ENCODE measurements at places on chromosomes 3 and 15. TPM values are rescaled to one million over a fixed set of nuclear protein-coding genes. Genes with fewer than 3 reads are reported as not detected.

- DNase-seq = no peak
Measured at GRCh38 chr3:189170559-189170958, 1.2 kb upstream of the TPRG1 start.

SPATA12 gene
- total RNA-seq = not detected

CLDN18 gene
- not detected for total RNA-seq

DNA sequence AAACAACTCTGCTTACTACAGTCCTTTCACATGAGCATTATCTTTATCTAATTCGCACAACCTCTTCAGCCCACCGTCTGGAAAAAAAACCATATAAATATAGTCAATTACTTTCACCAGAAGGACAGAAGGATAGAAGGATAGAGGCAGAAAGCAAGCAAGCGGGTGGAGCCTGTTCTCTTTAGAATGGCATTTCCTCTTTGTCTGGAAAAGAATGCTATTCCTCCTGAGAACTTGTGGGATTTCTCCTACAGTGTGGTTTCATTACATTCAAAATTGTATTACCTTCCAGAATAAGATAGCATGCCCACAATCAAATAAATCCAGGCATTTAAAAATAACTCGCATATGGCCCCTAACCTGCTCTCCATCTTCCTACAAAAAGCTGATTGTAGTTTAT, 23.1 kb downstream of the SLC30A4 start:
- DNase-seq = no peak

DNA sequence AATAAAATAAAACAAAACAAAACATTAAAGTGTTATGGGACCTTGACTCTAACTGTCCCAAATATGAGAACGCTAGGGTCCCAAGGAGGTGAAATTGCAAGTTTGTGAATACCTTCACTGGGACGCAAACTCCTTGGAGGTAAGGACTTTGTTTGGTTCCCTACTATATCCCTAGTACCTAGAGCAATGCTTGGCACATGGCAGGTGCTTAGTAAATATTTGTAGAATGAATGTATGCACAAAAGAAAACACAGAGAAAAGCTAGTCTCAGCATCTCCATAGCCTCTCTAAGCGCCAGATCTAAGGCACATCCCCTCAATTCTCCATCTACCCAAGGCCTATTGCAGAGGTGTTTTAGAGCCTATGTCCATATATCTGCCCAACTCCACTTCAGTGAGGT, 30.5 kb downstream of the GPR176 start:
- DNase-seq = no peak

- no peak for DNase-seq
Measured at GRCh38 chr3:12579905-12580304, 23.0 kb downstream of the MKRN2 start.

DNA sequence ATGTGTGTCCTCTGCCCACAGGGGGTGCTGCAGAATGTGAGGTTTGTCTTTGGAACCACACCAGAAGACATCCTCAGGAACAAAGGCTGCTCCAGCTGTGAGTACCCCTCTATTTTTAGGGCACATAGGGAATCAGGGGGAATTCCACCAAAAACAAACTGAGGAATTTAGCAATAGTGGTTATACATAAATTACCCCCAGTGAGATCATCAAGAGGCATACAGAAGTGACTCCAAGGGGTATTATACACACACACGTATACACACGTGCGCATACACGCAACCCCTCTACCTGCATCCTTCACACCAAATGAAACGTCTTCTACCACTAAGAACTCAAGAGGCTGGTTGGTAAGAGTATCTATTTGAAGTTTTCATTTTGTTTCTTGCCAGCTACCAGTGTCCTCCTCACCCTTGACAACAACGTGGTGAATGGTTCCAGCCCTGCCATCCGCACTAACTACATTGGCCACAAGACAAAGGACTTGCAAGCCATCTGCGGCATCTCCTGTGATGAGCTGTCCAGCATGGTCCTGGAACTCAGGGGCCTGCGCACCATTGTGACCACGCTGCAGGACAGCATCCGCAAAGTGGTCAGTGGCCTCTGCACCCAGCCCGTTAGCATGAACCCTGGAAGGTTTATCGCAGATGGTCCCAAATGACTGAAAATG, 2.9 kb downstream of the THBS1 start:
- no peak for DNase-seq

- DNase-seq = no peak
Measured at GRCh38 chr3:13876451-13877100, 3.3 kb downstream of the WNT7A start.

DNA sequence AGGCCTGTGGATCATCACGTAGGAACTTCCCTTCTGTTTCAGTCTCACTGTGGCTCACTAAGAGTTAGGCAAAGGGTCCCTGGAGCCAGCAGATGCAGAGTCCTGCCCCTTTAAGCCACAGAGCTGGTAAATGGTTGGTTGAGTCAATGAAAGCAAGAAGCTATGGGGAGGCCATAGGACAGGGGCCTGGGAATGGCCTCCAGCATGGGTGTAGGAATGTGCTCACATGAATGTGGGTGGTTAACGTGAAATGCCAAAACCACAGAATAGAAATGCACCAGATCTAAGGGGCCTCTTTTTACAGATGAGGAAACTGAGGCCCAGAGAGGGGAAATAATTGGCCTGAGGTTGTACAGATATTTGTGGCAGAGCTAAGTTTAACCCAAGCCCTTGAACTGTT, 150.3 kb downstream of the TLE3 start:
- no peak for DNase-seq

GRCh38 chr3:111282024-111282423, 210.4 kb downstream of the NECTIN3 start:
- DNase-seq = no peak

DNA sequence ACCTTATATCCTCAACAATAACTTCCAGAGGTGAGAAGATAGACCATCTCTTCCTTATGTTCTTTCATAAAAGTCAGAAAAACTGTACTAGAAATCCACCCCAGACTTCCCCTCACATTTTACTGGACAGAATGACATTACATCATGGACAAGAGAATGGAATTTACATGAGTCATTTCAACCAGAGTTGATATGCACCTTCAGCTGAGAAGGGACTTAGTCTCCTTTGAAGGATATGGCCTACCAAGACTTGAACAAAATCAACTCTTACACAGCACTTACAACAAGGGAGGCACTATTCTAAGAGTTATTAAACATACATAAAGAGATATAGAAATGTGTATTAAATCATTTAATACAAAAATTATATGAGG, 380.0 kb upstream of the DPH6 start:
- DNase-seq = no peak

TTLL3 gene
- 19.1 TPM for total RNA-seq

DNA sequence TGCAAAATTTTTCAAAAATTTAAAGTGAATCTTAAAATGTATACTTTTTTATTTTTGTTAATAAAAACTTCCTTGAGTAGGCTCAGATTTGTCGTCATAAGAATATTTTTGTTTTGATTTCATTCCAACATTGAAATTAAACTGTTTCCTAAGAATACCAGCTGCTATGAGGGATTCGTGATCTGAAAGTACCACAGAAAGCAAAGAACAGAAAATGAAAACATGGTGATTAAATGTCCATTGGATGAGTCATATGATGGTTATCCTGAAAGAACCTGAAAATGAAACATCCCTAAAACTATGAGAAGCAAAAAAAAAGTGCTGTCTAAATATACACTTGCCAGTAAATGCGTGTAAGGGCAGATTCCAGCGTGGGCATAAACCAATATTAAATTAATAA, 143.8 kb downstream of the GMNC start:
- DNase-seq = no peak

GNB4 gene
- total RNA-seq = 1.9 TPM

DNA sequence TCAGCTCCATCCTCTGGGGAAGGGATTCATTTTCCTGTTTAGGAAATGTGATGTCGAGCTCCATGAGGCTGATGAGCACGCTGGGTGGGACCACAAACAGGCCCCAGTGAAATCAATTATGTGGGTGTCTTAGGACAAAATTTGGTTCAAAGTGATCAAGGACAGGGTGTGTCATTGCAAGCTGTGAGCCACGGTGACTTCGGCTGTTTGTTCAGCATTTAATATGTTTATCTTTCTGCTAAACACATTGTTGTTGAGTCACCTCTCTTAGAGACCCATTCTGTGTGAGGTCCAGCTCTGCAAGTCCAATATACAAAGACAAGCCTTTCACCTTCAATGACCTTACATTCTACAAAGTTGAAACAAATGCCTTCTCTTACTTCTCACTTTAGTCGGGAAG, 41.3 kb downstream of the SSR3 start:
- no peak for DNase-seq

- no peak for DNase-seq
Measured at GRCh38 chr15:95170561-95171380, 939.4 kb downstream of the MCTP2 start.

- DNase-seq = no peak
Measured at GRCh38 chr3:27385504-27385903, 16.3 kb upstream of the NEK10 start.

- no peak for DNase-seq
Measured at GRCh38 chr15:49715211-49715610, 94.4 kb downstream of the DTWD1 start.

EBLN2 gene
- total RNA-seq = 3.2 TPM

GRCh38 chr15:31197497-31198414, 96.2 kb upstream of the TRPM1 start:
- peak; percentile 37 for DNase-seq

GATM gene
- total RNA-seq = 2.4 TPM

DNA sequence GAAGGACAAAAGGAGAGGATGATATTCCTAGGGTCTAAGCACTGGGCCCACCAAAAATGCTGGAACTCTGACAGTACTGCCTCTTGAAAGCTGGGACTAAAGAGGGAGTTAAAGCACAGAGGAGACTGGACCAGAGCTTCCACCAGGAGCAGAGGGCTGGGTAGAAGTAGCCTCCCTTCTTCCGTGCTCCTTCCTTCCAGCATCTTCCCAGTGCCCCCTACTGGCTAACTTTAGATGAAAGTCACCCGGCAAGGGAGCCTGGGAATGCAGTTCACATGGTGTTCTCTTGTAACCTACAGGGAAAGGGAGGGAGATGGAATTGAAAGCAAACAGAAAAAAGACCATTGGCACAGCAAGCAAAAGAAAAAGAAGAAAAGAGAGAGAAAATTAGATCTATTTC, 106.1 kb upstream of the COL8A1 start:
- no peak for DNase-seq

- DNase-seq = no peak
Measured at GRCh38 chr3:100463002-100463401, 29.4 kb upstream of the TMEM45A start.

- DNase-seq = no peak
Measured at GRCh38 chr3:128402319-128402718, 64.4 kb downstream of the DNAJB8 start.

GRCh38 chr15:77145370-77145769, 74.5 kb upstream of the TSPAN3 start:
- no peak for DNase-seq

RHOV gene
- total RNA-seq = 0.24 TPM

GRCh38 chr3:32391643-32392535, at the start of gene CMTM7:
Gene CMTM7, plus strand, starts transcription at chr3:32391853. Its CDS starts 54 bp downstream, at chr3:32391907.
- peak; percentile 60 for DNase-seq

- no peak for DNase-seq
Measured at GRCh38 chr3:78314327-78314726, 1274.4 kb downstream of the ROBO2 start.

- no peak for DNase-seq
Measured at GRCh38 chr15:26630857-26631256, 142.0 kb downstream of the GABRB3 start.

DNA sequence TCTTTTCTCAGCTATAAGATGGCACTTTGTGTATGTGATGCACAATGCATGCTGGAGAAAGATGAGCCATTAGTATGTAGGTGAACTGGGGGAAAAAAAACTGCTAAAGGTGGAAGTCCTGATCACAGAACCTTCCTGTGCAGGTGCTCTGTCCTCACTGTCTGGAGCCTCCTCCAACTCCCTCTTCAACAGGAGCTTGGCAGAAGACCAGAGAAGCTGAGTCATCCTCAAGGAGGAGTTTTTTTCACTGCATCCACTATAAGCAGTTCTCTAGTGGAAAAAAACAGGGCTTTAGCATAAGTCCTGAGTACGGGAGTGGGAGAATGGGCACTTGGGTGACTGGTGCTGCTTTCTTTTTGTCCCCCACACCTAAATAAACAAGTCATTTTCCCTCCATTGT, 168.4 kb upstream of the CADPS start:
- DNase-seq = no peak

- peak; percentile 74 for DNase-seq
Measured at GRCh38 chr15:72306211-72306785, 13.7 kb downstream of the CELF6 start.

- no peak for DNase-seq
Measured at GRCh38 chr3:36520241-36521006, 140.1 kb downstream of the STAC start.

DNA sequence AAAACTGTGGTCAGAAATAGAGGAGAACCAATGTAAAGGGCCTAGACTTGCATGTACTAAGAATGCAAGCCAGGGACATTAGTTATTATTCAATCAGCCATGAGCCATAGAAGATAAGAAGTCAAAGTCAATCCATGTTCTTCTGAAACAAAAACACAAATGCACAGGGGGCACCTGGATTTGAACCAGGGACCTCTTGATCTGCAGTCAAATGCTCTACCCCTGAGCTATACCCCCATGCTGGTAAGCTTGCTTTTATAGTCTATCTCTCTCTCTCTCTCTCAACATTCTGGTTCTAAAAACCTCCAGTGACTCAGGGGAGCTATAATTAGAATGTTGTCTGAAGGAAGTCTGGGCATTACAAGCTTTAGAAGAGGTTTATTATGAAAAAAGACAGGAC, 85.6 kb upstream of the ACP3 start:
- no peak for DNase-seq

SLC28A1 gene
- total RNA-seq = not detected

DNA sequence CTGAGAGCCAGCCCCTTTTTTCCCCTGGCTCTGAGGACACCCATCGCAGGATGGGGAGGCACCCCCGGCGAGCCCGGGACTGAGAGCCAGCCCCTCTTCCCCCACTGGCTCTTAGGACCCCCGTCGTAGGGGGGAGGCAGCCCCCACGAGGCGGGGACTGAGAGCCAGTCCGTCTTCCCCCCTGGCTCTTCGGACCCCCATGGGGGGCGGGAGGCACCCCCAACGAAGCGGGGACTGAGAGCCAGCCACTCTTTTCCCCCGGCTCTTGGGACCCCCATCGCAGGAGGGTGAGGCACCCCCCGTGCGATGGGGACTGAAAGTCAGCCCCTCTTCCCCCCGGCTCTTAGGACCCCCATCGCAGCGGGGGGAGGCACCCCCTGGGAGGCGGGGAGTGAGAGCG, 36.8 kb upstream of the SSUH2 start:
- DNase-seq = no peak

- no peak for DNase-seq
Measured at GRCh38 chr3:107752202-107752990, 229.6 kb downstream of the BBX start.

- DNase-seq = no peak
Measured at GRCh38 chr3:61928039-61928438, 366.7 kb downstream of the PTPRG start.
